Activated naive CD4-positive, alpha-beta T cell treated with anti-CD3 and anti-CD28 coated beads, Interleukin-2, amount 50 U/mL, for 72 hours (primary cell): ENCODE measurements at places on chromosomes 5 and 9.

- no peak for DNase-seq
Measured at GRCh38 chr5:14676320-14676719, 11.8 kb downstream of the OTULIN start.

GRCh38 chr9:36074870-36075532, 38.3 kb downstream of the RECK start:
- DNase-seq = no peak

GRCh38 chr5:141260458-141261237, 15.5 kb downstream of the PCDHB15 start:
- no peak for DNase-seq

GRCh38 chr9:84827216-84827765, 157.8 kb downstream of the NTRK2 start:
- no peak for DNase-seq

DNA sequence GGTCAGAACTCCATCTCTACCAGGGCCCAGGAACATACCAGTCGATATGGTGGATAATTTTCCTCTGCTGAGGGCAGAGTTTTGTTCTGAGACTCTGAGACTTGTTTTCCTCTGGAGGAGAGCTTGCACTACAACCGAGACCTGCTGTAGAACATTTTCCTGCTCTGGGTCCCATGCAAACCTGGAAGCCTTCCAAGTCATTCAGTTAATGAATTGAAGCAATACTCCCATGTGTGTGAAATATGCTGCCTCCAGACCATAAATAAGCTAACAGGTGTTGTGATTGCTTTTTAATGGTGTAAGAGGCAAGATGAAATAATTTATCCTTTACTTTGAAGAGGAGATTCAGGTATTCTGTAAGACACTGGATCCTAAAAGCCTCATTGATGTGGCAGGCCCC, 372.8 kb downstream of the TMEM167A start:
- DNase-seq = no peak

GRCh38 chr9:137311171-137311985, 9.3 kb upstream of the NRARP start:
- no peak for DNase-seq

GRCh38 chr9:80964374-80964773, 725.0 kb downstream of the TLE1 start:
- DNase-seq = no peak

GRCh38 chr9:15482146-15482545, 28.6 kb downstream of the PSIP1 start:
- no peak for DNase-seq

DNA sequence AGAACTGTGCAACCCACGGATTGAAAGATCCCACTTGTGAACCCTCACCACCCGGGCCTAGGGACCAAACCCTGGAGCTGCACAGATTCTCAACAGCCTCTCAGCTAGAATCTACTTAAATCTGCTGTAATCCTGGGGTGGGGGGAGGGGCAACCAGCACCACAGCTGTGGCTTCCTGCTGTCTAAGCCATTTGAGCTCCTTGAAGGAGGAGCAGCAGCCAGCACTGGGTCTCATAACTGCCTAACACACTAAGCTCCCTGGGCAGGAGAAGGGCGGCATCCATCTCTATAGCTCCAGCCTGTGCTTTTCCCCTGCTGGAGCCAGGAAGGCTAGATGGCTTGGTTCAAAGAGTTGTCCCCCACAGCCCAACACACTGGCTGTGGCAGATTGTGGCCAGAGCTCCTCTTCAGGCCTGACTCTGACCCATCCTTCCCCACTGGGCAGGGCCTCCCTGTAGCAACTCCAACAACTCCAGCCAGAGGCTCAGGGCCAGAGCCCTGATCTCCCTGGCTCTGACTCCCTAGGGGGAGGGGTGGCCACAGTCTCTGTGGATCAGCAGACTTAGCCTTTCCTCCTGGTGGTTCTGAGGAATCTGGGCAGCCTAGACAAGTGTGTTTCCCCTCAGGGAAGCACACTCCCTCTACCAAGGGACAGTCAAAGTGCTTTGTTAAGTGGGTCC, 72.0 kb upstream of the C9orf72 start:
- no peak for DNase-seq

- DNase-seq = no peak
Measured at GRCh38 chr5:138051441-138052296, 18.8 kb upstream of the FAM13B start.

DNA sequence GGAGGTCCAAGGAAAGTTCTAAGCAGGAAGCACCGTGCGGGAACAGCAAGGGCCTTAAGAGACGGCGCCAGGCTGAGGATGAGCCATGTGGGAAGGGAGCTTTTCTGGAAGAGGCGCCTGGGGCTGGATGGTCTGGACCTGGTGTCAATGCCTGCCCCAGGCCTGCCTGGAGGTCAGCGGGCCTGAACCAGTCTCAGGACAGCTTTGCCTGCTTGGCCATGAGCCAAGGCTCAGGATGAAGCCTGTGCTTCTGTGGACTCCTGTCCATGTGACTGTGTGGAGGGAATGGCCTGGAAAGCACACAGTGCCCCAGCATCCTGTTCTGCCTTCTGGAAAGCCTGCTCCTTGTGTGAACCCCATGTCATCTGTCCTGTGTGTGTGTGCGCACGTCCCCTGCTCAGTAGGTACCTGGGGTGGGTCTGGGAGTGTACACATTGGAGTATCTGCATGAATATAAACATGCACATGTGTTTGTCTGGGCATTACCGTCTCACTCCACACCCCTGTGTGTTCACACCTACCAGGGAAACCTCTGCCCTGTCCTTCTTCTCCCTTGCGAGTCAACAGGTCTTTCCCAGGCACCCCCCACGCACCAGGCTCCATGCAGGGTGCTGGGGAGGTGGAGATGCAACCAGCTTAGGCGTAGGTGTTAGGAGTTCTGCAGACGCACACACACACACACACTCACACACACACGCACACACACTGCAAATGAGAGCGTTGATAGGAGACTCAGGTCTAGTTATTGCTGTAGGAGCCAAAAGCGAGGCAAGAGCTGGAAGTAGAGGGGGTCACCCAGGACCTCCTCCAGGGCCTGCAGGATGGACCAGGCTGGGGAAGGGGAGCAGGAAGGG, 24.8 kb downstream of the DAB2IP start:
- no peak for DNase-seq

GRCh38 chr5:147349241-147349640, 114.4 kb downstream of the STK32A start:
- no peak for DNase-seq

DNA sequence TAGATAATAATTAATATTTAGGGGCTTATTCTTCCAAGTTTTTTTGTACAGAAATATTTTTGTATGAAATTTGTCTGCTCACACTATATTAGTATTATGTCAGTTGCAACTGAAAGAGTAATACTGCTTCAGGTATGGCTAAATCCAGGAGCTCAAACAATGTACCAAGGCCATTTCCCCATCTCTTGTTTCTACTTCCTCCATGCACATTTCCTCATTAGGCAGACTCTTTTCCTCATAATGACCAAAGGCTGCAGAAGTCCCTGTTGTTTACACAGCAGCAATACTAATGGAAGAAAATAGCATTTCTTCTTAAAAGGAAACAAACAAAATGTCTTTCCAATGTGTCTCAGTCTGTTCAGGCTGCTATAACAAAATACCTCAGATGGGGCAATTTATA, 9.2 kb upstream of the OTULINL start:
- no peak for DNase-seq

- no peak for DNase-seq
Measured at GRCh38 chr9:100287186-100287585, 65.6 kb downstream of the TEX10 start.

DNA sequence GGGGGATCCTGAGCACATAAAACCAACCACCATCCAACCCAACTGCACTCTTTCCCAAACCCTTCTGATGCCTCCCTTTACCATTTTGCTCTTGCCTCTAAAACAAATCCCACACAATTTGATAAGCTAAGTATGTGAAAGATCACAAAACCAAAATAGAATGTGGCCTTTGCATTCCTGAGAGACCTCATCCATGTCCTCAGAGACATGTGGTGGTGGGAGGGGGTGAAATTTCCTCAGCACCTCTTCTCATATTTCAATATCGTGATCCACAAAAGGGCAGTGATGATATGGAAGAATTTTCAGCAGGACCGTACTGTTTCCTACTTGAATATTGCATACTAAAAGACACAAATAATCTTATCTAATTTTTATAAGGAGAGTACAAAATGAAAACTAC, 423.3 kb downstream of the TLE1 start:
- no peak for DNase-seq
